ENCODE measurements at places on chromosomes 16 and 17.
A peak's percentile ranks its signal among the peaks of the same experiment; 100 is the strongest.

DNA sequence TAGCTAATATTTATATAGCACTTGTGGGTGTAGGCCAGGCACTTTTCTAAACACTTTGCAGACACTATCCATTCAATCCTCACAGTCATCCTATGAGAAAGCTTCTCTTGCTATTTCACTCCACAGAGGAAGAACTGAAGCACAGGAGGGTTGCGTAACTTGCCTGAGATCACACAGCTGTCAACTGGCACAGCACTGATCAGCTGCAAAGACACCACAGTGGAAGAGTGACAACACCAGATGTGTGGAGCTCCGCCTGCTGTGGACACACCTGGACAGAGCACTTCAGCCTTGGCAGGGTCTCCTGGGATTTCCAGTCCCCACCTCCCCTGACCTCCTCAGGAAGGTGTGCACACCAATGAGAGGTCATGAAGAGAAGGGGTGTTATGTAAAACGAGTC is 13.3 kb upstream of the CNEP1R1 start:
- DNase-seq = no peak

DNA sequence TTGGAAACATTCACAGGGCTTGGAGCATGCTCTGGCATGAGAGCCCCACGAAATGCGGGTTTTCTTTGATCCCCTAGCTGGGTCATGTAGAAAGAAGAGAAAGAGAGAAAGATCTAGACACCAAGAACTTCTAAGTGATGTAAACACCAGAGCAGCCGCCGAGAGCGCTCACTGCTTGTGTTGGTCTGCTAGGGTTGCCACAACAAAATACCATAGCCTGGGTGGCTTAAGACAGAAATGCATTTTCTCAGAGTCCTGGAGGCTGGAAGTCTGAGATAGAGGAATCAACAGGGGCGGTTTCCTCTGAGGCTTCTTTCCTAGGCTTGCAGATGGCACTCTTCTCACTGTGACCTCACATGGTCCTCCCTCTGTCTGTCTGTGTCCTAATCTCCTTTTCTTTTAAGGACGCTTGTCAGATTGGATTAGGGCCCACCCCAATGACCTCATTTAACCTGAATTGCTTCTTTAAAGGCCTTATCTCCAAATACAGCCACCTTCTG is 139.5 kb downstream of the CYLD start:
- no peak for DNase-seq

- no peak for DNase-seq
Measured at GRCh38 chr17:37067555-37068111, 118.9 kb downstream of the AATF start.

DNA sequence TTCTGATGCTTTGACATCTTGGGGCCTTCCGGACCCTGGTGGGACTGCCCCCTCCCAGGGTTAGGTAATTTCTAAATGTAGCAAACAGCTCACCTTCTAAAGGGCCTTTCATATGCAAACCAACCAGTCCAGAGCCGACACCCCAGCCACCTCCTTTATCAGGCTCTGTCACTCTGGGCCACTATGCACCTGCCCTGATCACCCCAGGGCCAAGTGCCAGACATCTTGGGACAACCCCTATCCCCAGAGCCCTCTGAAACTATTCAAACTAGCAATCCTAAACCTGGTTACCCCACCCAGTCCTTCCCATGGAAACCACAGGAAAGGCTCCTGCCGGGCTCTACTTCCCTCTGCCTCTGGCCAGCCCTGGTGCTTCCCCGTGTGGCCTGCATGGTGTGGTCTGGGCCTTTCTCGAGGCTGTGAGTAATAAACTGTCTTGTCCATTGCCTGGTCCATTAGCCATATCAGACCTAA is 91.2 kb upstream of the TNRC6C start:
- no peak for DNase-seq

DNA sequence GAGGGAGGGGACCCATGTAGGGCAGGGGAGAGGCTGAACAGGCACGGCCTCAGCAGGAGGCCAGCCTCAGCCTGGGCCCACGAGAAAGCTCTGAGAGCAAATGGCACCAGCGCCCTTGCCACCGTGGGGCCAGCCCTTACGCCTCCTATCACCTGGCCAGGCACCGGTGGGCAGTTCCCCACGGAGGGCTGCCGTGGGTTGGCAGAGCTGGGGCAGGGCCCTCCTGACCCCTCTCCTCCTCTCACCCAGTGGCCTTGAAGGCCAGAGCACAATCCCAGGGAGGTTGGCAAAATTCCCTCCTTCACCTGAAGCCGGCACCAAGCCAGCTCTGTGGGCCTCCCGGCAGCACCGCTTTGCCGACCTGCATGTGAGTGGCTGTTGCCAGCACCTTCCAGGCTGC is 53.1 kb upstream of the ENPP7 start:
- DNase-seq = no peak

DNA sequence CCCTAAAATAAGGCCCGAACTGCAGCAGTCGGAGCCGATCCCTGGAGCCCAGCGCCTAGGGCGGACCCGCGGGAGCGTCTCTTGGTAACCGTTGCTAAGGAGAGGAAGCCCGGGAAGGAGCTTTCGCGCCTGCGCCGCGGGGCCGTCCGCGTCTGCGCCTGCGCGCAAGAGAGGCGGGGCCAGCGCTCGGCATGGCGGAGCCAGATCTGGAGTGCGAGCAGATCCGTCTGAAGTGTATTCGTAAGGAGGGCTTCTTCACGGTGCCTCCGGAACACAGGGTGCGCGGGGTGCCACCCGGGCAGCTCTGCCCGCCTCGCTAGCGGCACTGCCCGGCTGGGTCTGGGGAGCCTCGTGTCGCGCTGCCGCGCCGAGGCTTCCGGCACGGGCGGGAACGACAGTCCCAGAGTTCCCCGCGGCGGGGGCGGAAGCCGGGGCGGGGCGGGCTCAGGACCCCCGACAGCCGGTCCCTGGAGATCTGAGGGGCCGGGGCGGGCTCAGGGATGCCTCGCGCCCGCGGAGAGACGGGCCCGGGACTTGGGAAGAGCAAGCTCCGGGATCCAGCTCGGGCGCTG is at the start of gene CDK10:
Gene CDK10 (plus strand): TSS at position 170 of the 572 bp plus-strand sequence. CDS start 22 bp downstream, at position 192.
- DNase-seq = peak; percentile 73

- no peak for DNase-seq
Measured at GRCh38 chr16:75578725-75579124, 12.5 kb downstream of the GABARAPL2 start.

GRCh38 chr17:69231521-69231920 is 2.9 kb upstream of the ABCA10 start:
- no peak for DNase-seq

DNA sequence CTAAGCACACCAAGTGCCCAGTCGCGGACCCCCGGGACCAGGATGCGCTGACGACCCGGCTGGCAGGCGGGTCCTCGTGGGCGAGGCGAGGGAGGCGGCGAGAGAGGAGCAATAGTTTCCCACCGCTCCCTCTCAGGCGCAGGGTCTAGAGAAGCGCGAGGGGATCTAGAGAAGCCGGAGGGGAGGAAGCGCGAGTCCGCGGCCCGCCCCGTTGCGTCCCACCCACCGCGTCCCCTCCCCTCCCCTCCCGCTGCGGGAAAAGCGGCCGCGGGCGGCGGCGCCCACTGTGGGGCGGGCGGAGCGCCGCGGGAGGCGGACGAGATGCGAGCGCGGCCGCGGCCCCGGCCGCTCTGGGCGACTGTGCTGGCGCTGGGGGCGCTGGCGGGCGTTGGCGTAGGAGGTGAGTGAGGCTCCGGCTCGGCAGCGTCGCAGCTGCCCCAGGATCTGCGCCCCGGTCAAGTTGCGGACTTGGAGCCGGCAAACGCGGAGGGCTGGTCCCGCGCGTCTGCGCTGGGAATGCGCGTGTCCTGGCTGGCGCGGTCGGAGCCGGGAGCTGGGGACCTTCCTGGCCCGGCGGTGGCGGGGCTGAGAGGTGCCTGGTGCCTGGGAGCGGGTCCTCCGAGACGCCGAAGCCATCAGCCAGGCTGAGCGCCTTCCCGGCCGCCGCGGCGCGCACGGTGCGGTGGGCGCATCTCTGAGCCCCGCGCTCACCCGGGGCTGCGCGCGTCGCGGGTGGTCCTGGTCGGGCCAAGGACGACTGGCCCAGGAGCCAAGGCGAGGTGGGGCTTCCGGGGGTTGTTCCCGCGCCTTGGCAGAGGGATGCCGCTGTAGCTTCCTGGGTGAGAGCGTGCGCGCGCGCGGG is at the start of gene ITGB3:
Gene ITGB3 (plus strand): TSS at position 287 of the 862 bp plus-strand sequence. CDS start 35 bp downstream, at position 322.
- DNase-seq = peak; percentile 27

DNA sequence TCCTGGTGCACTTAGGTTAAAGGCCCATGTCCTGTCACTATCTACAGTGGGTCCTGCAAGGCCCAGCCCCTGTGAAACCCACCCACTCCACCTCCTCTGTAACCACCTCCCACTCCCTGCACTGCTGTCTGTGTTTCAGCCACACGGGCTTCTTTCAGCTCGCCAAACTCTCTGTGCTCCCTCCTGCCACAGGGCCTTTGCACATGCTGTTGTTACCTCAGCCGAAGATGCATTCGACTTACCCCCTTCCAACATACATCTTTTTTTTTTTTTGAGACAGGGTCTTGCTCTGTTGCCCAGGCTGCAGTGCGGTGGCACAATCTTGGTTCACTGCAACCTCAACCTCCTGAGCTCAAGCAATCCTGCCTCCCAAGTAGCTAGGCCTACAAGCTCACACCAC is 76.5 kb upstream of the RPL38 start:
- no peak for DNase-seq

DNA sequence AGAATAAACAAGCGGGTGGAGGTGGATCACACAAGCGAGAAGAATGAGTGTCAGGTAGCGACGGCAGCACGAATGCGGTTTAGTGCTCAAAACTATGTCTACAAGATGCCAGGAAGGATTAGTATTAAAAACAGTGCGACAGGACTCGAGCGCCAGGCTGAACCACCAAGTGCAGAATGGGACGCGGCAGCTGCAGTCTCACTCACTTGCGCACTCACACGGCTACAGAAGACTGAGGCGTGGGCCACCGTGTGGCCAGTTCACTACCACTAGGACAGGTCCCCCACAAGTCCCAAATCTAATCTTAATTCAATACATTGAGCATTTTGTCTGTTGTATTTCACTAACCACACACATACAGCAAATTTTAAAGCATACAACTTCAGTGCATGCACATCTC is 35.7 kb upstream of the TRAP1 start:
- no peak for DNase-seq

- DNase-seq = no peak
Measured at GRCh38 chr16:27700304-27700995, 150.5 kb downstream of the KATNIP start.

GRCh38 chr16:70659546-70659945 is 13.2 kb downstream of the IL34 start:
- no peak for DNase-seq

- no peak for DNase-seq
Measured at GRCh38 chr16:31298958-31299357, 39.2 kb downstream of the ITGAM start.

DNA sequence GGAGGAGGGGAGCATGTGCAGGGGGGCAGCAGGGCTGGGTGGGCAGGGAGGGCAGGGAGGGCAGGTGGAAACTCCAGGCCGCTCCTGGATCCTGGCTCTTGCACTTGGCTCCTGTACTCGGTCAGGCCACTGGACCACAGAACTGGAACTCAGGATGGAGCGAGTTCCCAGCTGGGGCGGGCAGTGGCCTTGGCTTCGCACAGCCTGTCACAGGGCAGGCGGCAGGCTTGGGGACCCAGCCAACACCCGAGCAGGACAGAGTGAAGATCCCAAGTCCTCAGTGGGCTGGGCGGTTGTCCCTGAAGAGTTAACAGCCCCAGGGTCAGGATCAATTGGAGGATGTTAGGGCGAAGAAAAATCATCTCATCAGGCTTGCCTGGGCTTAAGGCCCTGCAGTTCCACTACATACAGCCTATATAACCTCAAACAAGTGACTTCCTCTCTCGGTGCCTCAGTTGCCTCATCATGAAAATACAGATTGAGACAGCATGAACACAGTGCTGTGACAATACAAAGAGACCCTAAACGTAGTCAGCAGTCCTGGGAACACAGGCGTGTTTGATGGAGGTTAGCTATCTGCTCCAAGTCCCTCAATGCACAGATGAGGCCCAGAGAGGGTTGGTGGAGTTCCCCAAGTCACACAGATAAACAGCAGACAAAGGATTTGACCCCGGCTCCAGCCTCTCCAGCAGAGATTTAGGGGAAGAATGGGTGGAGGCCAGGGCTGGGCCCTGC is 21.9 kb downstream of the ZNF423 start:
- DNase-seq = no peak

- no peak for DNase-seq
Measured at GRCh38 chr17:60579090-60579489, 20.9 kb upstream of the PPM1D start.

- DNase-seq = no peak
Measured at GRCh38 chr17:16428098-16428882, 12.9 kb downstream of the TRPV2 start.

GRCh38 chr17:42203354-42203753 is 9.1 kb upstream of the GHDC start:
- DNase-seq = no peak

DNA sequence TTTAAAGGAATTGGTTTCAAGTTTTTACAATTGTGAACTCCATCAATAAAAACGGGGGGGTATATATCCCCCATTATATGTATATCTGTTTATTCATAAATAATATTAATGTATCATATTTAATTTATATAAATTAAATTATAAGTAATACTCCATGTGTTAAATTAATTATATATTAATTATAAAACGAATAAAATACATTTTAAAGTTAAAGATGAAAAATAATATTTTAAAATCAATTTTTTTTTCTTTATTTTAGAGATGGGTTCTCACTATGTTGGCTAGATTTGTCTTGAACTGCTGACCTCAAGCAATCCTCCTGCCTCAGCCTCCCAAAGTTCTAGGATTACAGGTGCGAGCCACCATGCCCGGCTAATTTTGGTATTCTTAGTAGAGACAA is 17.4 kb upstream of the PSMD11 start:
- no peak for DNase-seq

GRCh38 chr17:38958756-38959155 is 8.4 kb downstream of the FBXO47 start:
- no peak for DNase-seq

- no peak for DNase-seq
Measured at GRCh38 chr16:23505671-23506605, 4.4 kb downstream of the GGA2 start.

DNA sequence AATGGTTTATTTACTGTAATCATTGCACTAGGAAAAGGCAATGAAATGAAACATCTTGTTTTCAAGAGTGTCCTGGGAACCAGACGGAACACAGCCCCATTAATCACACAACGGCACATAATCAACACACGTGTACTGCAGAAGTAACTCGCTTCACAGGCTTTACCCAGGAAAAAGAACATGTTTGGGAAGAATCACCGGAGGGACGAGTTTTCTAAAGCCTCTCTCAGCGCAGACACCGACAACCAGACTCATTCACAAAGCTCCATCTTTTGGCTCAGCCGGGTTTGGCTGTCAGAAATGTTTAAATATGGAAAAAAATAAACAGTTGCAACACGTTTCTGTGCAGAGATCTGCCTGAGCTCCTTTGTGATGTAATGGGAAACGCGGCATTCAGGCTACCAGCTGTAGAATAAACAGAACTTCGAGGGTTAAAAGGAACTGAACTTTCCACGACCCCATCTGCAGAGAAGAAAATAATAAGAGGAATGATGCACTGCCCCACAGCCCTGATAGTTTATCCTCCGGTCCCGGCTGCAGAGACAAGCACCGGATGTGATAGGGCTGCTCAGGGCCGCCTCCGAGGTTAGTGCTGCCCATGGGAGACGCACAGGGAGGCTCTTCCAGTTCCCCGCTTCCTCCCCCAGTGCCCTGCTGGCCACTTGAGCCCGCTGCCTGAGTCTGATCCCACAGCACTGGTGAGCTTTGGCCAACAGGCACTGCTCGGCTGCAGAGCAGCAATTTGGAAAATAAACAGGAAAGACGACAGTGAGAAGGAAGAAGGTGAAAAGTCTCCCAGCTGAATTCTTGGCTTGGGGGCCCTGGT is 119.8 kb downstream of the HIC1 start:
- DNase-seq = no peak

All from stimulated activated CD4-positive, alpha-beta T cell treated with anti-CD3 and anti-CD28 coated beads, Interleukin-1b, Interleukin-23, amount 100 ng/mL, for 1 hour (primary cell).